Hepatic stellate cell (primary cell): ENCODE measurements at places on chromosomes 6 and 20.

DNA sequence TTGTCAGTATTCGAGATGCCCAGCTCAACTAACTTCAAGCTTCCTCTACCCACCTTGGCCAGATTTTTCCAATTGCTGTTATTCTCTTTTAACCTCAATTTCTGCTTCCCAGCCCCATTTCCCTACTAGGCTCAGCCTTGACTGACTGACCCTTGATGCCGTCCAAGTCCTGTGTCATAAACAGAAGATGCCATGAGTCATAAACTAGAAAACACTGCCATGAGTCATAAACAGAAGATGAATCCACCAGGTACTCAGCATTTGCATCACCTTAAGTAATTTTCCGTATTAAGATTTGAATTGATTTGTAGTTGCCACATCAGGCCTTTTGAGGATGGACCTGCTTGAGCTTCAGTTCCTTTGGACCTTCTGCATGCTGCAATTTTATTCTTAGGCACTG is 123.8 kb downstream of the FAM83B start:
- DNase-seq: no peak

DNA sequence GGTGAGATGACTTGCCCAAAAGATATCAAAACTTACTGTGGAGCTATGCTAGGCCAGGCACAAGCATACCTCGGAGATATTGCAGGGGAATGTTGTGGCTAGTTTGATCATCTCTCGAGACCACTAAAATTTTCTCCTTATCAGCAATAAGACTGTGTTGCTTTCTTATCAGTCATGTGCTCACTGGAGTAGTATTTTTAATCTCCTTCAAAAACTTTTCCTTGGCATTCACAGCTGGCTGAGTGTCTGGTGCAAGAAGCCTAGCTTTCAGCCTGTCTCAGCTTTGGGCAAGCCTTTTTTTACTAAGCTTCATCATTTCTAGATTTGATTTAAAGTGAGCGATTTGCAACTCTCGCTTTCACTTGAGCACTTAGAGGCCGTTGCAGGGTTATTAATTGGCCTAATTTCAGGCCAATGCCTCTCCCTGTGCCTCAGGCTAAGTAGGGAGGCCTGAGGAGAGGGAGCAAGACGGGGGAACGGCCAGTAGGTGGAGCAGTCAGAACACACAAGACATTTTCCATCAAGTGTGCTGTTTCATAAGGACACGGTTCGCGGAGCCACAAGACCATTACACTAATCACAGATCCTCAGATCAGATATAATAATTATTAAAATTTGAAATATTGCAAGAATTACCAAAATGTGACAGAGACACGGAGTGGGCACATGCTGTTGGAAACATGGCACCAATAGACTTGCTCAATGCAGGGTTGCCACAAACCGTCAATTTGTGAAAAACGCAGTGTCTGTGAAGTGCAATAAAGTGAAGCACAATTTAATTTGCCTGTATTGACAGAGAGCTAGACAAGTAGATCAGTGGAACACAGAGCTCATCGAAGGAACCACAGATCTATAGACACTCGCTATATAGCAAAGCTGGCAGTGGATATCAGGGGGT is 106.8 kb upstream of the SIRPG start:
- peak; percentile 46 for DNase-seq

GRCh38 chr6:144285798-144286502 is 815 bp downstream of the UTRN start:
- peak; percentile 62 for DNase-seq

GRCh38 chr6:52538901-52539354 is 37.9 kb downstream of the TRAM2 start:
- DNase-seq: peak; percentile 54

GRCh38 chr20:6299456-6299855 is 176.6 kb upstream of the FERMT1 start:
- DNase-seq: no peak

- no peak for DNase-seq
Measured at GRCh38 chr6:107717781-107718180, 106.3 kb downstream of the SCML4 start.

- DNase-seq: peak; percentile 70
Measured at GRCh38 chr20:51350941-51351631, 191.4 kb downstream of the NFATC2 start.

GRCh38 chr6:156943166-156943565 is 166.0 kb downstream of the ARID1B start:
- no peak for DNase-seq

- no peak for DNase-seq
Measured at GRCh38 chr6:93784794-93785693, 365.7 kb upstream of the EPHA7 start.

- DNase-seq: no peak
Measured at GRCh38 chr6:72864799-72865198, 242.9 kb downstream of the KCNQ5 start.

- peak; percentile 58 for DNase-seq
Measured at GRCh38 chr20:5835321-5835821, 85.2 kb downstream of the SHLD1 start.

DNA sequence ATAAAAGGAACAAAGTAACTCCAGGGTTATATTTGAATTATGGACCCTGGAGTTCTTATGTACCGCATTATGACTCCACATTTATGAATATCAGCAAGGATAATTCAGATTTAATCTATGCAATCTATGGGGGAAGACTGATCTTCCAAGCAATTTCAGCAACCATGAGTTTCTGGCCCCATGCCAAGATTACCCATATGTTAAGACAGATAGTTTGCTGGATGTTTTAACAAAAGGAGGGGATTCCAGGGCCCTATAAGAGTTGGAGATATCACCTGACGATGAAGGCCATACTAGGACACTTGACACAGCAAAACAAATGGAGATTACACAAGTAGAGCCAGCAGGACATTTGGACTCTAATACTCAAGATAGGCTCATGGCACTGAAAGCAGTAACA is 45.9 kb upstream of the PLN start:
- no peak for DNase-seq

DNA sequence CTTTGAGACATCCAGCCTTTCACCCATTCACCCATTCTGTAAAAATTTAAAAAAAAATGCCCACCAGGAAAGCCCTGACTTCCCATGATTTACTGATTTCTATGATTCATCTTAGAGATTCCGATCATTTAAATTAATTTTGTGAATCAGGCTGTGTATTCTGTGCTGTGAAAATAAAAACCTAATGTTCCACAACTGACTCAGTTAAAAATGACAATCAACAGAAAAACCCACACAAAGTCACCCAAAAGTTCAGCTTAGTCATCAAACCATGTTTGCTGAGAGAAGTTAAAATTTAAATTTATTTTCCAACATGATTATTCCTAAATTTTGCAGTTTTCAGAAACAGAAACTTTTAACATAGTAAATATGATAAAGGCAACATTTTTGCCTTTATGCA is 509.9 kb downstream of the TENT5A start:
- no peak for DNase-seq

DNA sequence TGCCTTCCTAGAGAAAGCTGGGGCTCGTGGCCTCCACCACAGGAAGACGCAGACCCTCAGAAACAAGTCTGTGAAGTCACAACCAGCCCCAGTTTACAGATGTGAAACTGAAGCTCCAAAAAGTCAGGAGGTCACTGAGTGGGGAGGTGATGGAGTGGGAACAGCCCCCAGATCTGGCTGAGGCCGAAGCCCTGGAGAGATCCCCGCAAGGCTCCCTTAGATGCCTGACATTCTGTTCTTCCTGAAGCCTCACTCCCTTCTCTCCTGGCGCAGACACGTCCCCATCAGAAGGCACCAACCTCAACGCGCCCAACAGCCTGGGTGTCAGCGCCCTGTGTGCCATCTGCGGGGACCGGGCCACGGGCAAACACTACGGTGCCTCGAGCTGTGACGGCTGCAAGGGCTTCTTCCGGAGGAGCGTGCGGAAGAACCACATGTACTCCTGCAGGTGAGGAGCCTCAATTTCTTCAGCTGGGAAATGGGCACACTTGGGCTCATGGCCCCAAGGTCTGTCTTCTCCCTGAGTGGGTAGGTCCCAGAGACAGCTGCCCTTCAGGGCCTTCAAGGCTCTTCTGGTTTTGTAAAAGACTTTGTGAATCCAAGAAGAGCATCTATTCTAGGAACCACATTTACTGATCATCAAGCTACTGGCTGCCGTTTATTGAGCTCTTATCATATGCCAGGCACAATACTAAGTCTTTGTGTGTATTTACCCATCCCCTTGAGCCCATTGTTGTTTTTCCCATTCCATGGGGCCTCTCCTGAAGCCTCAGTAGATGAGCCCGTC is 50.5 kb downstream of the HNF4A start:
- no peak for DNase-seq
